ENCODE measurements at places on chromosomes 12 and 14.
A peak's percentile ranks its signal among the peaks of the same experiment; 100 is the strongest.

- no peak for DNase-seq
These were observed 11.5 kb upstream of the HELB start for GRCh38 chr12:66290716-66291200.

GRCh38 chr14:60356386-60356785 lies 107.4 kb downstream of the PPM1A start:
- no peak for DNase-seq

DNA sequence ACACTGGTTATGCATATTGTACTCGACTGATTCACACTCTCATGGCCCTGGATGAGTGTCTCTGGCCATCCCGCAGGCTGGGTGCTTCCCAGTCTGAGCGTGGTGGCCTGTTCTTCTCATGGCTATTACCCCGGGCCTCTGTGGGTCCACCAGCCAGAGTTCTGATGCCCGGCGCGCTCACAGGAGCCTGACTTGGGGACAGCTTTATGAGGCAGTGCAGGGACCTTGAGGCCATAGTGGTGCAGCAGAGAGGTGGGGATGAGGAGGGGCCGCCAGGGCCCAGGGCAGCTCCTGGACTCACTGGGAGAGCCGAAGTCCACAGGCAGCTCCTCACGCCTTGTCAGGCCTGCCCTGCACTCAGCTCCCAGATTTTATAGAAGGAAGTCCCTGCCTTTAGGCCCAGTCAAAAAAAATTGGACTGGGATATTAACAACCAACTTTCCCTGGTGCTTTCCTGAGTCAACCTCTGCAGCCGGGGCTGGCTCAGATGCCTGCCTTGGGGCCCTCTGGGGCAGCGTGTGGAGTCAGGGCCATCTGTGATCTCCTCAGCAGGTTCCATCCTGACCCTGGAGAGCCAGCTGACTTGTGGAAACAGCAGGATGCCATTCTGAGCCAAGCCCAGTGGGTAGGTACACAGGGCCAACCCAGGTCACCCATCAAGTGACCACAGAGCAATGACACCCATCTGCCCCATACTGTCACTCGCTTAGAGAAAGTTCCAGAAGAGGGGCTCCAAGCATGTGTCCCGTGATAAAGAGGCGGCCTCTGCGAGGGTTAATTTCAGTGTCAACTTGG lies 89.4 kb upstream of the DIO3 start:
- DNase-seq: no peak

DNA sequence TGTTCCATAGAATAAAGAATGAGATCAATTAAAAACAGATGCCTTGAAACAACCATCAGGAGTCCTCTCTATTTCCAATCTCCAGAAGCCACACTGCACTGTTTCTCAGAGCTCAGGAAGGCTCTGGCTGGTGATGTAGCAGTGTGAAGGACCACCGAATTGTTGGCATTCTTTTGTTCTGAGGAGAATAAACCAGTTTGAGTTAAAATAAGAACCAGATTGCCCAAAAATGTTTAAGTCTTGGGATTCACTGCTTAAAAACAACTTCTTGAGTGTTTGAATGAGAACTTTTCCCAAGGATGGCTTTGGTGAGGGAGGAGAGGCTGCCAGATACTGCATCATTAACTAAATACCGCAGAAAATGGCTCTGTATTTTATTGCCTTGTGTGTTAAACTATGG lies 341.2 kb downstream of the C12orf75 start:
- DNase-seq: no peak

- DNase-seq: no peak
These were observed 1168.3 kb downstream of the BCL11B start for GRCh38 chr14:98103705-98104104.

GRCh38 chr14:74261288-74261687 lies 22.0 kb downstream of the VSX2 start:
- no peak for DNase-seq

GRCh38 chr14:103091041-103091882 lies 3.3 kb upstream of the EXOC3L4 start:
- peak; percentile 64 for DNase-seq

- no peak for DNase-seq
These were observed 149.4 kb downstream of the RPAP3 start for GRCh38 chr12:47556261-47557030.

GRCh38 chr12:67842124-67842523 lies 147.1 kb upstream of the IFNG-AS1 start:
- DNase-seq: no peak

DNA sequence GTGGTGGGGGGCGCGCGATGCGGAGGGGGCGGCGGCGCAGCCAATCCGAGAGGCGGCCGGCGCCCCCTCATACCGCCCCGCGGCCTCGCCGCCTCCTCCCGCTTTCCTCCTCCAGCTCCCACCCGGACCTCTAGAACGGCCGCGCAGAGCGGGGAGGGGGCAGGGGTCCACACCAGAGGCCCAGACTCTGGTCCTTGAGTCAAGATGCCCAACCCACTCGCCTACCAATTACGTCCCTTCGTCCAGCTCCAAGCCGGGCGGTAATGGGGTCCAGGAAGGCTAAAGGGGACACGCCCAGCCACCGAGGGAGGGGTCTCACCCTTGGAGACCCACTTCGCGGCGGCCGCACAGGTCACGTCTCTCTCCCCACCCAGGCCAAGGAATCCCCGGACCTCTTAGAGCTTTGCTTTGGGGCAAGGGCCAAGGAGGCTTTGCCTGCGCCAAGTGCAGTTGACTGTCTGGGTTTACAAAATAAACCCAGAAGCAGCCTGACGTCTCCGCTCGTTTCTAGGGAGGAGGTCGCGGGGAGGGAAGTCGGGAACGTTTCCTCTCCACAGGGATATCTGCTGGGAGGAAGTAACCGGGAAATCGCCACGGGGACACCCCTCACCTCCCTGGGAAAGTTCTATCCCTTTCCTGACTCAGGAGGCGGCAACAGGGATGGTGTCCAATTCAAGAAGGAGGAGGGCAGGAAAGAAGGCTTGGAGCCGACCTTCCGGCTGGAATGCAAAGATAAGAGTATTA lies 394 bp upstream of the AMIGO2 start:
- no peak for DNase-seq

DNA sequence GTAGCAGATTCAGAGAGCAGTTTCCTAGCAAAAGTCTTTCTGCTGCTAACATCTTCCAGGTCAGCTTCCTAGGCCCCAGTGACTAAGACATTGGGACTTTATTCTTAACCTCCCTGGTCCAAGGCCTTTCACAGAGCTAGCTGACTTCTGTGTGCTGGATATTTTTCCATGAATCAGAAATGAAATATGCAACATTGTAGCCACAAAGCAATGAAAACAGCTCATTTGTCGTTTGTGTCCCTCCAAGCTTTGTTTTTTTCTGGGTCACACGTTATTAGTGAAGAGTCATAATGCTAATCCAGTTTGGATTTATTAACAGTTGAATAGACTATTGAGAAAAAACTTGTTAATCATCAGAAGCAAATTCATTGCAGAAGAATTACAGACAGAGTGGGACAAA lies 82.4 kb downstream of the ARF6 start:
- no peak for DNase-seq

GRCh38 chr12:9388379-9388778 lies 180.2 kb upstream of the PZP start:
- no peak for DNase-seq

- no peak for DNase-seq
These were observed 213.5 kb upstream of the SLC38A2 start for GRCh38 chr12:46585854-46586621.

DNA sequence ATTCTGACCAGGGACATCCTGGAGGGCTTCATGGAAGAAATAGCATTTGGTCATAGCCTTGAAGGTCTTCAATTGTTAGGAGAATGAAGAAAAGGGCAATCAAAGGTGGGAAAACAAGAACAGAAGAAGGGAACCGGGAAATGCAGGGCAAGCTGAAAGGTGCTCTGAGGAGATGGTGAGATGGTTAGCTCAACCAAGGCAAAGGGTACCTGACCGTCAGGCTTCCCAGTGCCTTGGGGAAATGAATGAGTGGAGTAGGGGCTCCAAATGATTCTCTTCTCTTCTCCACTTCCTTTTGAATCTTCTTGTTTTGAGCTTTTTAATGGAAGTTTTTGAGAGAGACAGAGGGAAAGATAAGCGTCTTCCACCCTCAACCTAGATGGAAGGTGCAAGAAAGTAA lies 155.6 kb upstream of the PWP1 start:
- no peak for DNase-seq

DNA sequence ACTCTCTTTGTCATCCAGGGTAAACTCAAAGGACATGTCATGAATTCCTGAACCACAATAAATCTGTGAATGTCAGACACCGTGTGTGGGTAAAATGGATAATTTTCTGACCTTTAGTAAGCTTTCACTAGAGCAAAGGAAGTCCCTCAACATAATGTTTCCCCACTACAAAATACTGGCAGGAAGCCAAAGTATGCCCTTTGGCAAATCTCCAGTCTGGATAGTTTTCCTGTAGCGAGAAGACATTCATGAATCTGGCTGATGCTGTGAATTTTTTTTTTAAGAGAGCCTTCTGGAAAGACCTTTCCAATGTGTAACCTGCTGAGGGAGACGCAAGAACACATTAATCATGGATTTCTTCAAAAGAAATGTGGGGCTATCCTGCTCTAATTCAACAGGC lies 389.6 kb upstream of the DDHD1 start:
- no peak for DNase-seq

DNA sequence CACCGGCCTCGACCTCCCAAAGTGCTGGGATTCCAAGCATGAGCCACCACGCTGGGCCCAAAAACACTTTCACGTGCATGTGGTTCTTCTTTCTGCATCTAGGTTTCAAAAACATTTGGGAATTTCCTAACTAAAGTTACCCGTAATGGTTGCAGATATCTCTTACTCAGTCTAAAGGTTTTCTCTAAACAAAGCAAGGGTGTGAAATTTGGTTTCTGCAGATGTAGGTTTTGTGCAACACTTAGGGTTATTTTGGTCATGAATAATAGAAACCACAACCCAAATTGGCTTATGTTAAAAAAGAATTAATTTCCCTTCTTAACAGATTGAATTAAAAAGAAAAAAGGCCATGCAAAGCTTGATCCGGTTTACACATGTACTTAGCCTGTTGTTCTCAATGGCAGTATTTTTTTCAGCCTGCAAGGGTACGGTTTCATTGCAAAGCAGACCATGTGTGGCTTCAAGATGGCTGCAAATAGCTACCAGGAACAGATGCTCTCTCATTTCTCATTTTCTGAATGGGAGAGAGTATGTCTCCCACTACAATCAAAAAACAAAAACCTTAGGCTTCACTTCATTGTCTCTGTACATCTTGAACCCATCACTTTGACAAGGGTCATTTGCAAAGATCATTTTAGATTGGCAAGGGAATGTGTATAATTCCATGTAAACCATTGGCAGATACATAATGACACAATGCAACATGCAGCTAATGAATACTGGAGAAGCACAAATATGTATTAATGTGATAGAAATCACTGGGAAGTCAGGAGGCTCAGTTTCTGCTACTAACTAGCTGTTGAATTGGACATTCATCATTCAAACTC lies 491.2 kb upstream of the FLRT2 start:
- DNase-seq: no peak

GRCh38 chr14:100025111-100025510 lies 40.1 kb upstream of the EVL start:
- no peak for DNase-seq

- DNase-seq: no peak
These were observed 12.5 kb downstream of the IFNG-AS1 start for GRCh38 chr12:68001486-68002466.

GRCh38 chr14:81406863-81407262 lies 6.7 kb upstream of the STON2 start:
- no peak for DNase-seq

GRCh38 chr12:93266-94005 lies 26.9 kb downstream of the IQSEC3 start:
- no peak for DNase-seq

- no peak for DNase-seq
These were observed 123.1 kb downstream of the PIWIL1 start for GRCh38 chr12:130460611-130461446.
